ENCODE measurements at places on chromosomes 12 and 14.

- DNase-seq: peak; percentile 68
Observed at GRCh38 chr12:6946033-6946919, 2.5 kb downstream of the C12orf57 start.

DNA sequence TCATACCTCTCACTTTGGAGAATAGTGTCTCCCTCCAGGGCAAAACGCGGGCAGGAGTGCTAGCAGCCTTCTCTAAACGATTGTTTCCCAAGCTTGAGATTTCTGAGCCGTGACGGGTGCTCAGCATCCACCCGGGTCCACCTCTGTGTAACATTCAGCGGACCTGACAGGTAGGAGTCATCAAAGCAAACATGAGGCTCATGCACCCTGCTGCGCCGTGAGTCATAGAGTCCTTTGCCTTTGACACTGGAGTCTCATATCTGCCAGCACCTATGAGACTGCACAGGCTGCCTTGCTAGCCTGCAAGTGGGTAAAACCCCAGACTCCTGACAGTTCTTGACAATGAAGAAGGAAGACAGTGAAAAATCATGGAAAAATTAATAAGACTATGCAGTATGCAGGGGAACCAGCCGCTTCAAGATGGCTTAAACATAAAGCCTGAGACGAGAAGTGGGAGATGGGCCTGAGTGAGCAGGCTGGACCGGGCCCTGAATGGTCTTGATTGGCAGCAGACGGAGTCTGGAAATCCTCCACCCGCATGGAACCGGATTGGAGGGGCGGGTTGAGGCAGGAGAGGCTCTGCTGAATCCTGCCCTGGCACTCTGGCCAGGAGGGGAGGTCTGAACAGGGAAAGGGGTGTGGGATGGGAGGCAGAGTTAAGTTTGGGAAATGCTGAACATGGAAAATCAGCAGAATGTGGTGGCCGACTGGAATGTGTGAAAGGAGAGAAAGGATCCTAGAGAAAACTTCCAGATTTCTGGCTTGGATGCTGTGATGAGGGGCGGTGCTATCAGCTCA is 54.2 kb downstream of the LGMN start:
- no peak for DNase-seq

DNA sequence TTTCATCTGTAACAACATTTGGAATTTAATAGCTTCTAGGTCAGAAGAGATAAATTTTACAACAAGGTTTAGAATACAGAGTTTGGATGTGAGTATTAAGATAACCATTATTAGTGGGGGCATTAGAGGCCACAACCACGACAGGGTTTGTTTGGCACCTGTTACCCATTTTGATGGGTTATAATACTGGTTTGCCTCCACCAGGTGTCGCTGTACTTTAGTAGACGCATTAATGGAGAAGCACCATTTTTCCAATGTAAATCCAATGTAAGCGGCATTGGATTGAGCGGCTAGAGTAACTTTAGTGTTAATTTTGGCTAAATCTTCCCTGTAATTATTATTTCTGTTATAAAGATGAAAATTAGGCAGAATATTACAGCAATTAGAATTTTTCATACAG is 136.2 kb downstream of the SLCO1B3 start:
- no peak for DNase-seq

GRCh38 chr12:70427611-70428010 is 61.5 kb downstream of the KCNMB4 start:
- DNase-seq: no peak

- no peak for DNase-seq
Observed at GRCh38 chr14:75769047-75769685, 108.1 kb downstream of the TTLL5 start.

Measured in right kidney (tissue), 9 donors.